ENCODE measurements at places on chromosomes 3 and 15.

DNA sequence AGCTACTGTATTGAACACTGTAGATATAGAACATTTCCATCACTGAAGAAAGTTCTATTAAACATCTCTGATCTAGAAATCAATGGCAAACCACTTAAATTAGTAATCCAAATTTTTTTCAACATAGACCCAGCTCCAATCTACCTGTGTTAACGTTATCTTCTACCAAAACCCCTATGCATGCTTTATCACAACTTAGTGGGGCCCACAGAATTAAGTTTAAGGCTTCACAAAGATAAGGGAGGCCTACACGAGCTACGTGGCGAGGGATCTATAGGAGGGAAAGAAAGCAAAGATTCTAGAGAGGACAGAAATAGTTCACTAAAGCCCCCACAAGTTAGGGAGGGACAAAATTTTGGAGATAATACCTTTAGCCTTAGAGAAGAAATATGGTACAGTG, 116.1 kb downstream of the TFDP2 start:
- no peak for DNase-seq

DNA sequence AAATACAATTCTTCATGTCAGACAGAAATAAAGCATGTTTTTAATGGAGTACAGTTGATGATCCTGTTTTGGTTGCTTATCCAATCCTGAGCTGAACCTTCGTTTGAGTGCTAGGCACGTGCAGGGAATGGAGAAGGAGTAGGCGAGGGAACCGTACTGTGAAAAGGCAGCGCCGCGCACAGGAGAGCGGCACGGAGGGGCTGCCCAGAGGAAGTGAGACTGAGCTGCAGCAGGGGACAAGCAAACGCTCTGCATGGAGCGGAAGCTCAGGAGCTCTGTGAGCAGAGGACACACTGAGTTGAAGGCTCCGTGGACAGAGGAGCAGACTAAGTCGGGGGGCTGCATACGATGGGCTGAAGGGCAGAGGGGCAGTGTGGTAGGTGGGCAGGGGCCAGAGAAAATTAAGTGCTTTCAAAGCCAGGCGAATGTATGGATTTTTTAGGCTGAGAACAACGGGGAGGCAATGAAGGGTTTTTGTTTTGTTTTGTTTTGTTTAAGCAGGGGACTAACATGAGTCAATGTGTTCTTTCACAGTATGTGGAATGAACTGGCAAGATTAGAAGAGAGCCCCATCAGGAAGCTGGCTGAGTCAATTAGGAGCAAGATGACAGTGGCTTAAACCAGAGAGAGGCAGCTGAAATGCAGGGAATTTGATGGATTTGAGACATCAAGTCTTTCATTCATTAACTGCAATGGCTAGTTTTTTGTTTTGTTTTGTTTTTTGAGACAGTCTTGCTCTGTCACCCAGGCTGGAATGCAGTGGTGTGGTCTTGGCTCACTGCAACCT, 23.8 kb upstream of the TM2D3 start:
- peak; percentile 83 for DNase-seq

DNA sequence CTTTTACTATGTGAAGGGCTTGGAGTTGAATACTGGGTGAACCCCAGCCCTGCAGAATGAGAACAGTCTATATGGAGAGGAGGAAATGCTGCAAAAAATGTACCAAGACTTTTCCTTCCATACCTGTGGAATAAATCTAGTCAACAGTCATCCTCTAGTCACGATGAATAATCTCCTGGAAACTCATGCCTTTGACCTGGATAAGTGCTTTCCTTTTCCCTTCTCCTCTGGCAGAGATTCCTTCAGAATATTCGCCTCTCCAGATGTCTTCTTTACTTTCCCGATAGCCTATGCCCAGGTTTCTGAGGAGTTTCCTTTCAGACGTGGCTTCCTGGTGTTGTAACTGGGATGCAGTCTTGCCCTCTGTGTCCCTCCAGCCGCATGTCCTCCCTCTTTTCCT, 28.1 kb downstream of the CCNL1 start:
- no peak for DNase-seq

GRCh38 chr3:139198929-139199328, 144.9 kb upstream of the MRPS22 start:
- DNase-seq = no peak

DNA sequence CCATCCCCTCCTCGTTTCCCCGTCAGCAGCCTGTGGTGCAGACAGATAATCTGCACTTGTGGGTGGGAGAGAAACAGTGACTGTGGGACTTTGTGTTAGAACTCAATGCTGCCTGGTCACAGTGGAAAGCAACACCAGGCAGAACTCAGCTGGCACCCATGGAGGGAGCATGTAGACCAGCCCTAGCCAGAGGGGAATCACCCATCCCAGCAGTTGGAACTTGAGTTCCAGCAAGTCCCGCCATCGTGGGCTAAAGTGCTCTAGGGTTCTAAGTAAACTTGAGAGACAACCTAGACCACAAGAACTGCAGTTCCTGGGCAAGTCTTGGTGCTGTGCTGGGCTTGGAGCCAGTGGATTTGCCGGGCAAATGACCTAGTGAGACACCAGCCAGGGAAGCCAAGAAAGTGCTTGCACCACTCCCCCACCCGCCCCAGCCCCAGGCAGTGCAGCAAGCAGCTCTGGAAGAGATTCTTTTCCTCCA, 24.4 kb downstream of the ISG20 start:
- DNase-seq = no peak

DNA sequence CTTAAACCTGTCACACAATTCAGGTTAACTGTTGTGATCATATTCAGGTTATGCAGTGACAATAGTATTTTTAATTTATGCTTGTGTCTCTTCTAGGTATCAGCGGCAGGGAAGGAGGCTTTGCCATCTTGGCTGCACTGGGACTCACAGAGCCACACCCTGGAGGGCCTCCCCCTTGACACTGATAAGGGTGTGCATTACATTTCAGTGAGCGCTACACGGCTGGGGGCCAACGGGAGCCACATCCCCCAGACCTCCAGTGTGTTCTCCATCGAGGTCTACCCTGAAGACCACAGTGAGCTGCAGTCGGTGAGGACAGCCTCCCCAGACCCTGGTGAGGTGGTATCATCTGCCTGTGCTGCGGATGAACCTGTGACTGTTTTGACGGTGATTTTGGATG, 23.6 kb upstream of the BSN start:
- no peak for DNase-seq

GRCh38 chr3:121482660-121483059, 63.1 kb downstream of the POLQ start:
- DNase-seq = peak; percentile 34

DNA sequence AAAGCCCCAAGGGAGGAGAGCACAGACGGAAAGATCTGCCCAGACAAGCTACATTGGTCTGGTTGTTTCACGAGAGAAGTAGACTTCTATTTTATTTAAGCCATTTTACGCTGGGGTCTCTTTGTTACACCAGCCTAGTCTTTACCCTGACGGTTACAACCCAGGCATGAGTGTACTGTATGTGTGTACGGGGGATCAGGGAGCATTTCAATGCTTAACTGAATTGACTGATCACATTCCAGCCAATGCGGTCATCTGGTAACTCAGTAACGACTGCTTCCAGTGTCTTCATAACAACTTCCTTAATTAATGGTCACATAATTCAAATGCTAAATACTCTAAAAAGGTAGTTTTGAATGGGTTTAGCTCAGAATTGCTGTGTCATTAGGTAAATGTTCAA, 288.6 kb downstream of the FOXP1 start:
- DNase-seq = no peak

Data from GM04503 (cell line).